ENCODE measurements at places on chromosomes 3 and 15.

GRCh38 chr3:47578119-47578632, 489 bp downstream of the CSPG5 start:
- no peak for DNase-seq

DNA sequence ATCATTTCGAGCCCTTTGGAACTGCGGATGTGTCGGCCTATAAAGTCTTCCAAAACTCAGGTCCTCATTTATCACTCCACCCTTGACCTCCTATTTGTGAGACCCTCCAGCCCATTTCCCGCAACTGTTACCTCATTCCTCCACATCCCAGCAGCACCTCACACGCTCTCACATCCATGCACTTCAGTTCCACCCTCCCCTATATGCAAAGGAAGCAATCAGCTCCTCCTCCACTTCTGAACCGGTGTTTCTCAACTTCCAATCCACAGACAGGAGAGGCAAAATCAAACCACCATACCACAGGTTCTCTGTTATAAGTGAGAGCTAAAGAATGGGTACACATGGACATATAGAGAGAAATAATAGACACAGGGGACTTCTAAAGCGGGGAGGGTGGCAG, 36.7 kb upstream of the MECOM start:
- DNase-seq, result no peak

- DNase-seq, result no peak
These were observed 12.6 kb upstream of the RPS17 start for GRCh38 chr15:82552861-82553260.

DNA sequence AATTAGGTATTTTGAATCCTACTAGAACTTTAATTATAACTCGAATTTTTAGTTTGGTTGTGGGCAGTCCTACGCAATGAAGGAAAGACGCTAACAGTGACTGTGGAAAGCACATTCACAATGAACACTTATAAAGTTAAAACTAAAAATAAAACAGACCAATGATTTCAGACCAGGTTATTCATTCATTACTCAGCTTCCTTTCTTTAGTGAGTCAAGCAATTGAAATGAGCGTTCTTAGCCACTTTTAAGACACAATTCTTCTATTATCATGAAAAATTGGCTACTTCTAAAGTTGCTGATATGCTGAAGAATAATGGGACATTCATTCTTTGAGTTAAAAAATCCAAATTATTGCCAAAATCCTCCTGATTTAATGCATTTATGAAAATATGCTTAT, 66.0 kb upstream of the CMSS1 start:
- DNase-seq, result peak; percentile 86

DNA sequence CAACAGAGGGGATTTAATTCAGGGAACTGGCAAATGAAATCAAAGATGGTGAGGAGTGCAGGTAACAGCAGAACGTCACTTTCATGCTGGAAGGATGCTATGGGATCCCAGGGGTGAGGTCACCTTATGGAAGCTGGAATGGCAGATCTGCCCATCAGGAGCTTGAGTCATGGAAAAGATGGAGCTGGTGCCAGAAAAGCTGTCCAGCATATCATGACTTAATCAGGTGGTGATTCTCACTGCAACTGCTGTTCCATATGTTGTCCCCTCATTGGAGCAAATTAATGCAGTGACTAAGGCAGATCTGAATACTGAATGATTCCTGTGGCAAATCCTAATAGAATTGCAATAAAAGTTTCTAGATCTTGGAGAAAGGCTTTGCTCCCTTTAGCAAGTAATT, 38.4 kb downstream of the HHLA2 start:
- DNase-seq, result peak; percentile 17

DNA sequence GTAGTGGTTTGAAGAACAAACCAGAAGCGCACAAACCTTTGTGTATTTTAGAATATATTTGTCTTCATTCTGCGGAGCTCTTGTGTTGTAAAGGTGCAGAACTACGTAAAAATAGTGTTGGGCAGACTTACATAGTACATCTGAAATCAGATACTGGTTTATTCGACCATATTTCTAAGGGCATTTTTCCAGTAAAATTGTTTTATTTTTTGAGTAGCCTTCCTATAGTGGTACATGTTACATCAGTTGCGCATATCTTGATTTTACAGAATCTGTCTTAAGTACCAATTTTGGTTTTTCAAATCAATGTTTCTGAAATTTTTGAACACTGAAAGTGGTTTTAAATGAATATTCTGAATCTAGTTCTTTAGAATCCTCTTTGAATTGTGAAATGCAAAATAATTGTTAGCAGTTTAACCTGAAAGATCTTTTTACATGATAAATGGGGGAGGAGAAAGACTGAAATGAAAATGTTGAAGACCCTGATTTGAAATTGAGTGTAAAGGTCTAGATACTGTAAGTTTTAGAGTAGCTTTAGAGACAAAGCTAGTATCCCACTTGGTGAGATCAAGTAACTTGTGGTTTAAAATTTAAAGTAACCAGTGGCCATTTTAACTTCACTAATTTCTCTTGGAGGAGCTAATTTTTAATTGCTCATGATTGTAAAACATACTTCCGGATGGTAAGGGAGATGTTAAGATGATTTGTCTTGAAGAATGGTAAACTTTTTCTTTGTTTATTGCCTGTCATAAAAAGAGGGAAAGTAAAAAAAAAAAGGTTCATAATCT, 15.5 kb upstream of the CHD2 start:
- DNase-seq, result peak; percentile 30

- DNase-seq, result no peak
These were observed 28.8 kb downstream of the SAMMSON start for GRCh38 chr3:70028361-70028760.

GRCh38 chr15:94638183-94638582, 406.8 kb downstream of the MCTP2 start:
- no peak for DNase-seq

- DNase-seq, result no peak
These were observed 509.3 kb upstream of the CFAP20DC start for GRCh38 chr3:59558906-59559720.

DNA sequence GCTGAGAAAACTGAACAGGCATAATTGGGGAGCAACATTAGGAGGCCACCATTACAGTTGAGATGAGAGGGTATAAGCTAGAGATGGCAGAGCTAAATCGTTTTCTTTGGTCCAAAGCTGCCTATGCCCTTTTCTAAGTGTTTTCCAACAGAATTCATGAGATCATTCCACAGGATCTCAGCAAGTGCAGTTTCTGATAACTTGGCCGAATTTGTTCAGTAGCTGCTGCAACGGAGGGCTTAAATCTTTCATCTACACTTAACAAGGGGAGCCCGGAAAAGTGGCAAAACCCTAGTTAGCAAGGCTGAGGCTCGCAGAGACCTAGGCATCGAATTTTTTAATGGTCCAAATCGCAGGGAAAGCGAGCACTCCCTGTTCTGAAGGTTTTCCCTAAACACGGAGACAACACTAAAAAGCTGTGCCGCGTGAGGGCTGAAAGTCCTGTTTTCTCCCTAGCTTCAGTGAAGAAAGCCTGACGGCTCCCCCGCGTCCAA, 531 bp upstream of the BLOC1S6 start:
- DNase-seq, result peak; percentile 6

DNA sequence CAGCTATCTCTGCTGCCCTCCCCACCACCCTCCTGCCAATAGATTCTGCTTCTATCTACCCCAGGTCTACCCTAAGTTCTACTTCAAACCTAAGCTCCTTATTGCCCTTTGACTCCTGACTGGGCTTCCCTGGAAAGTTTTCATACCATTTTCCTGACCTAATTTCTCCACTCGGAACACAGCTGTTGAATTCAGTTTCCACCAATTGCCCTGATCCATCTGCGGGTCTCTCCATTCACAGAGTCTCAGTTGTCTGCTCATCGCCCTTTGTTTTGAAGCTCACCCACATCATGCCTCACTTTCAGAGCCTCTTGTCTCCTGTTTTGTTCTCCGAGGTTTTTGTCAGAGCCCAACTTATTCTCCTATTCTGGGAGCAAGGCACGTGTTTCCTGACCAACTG, 56.8 kb upstream of the ABI3BP start:
- no peak for DNase-seq

DNA sequence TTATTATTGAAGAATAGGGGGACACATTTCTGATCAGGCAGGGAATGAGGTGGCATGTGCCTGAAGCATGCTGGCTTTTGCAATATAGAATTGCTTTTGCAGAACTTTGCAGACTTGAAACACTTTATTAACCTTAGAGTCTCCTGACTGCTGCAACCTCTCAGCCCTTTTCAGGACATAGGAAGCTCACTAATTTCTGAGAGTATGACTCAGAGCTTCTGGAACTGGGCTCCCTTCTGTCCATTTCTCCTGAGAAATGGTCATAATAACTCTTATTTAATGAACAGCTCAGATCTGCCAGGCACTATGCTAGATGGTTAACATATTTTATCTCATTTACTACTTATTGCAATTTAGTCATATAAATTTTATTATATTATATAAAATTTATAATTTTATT, 38.6 kb upstream of the DGKG start:
- peak; percentile 67 for DNase-seq

DNA sequence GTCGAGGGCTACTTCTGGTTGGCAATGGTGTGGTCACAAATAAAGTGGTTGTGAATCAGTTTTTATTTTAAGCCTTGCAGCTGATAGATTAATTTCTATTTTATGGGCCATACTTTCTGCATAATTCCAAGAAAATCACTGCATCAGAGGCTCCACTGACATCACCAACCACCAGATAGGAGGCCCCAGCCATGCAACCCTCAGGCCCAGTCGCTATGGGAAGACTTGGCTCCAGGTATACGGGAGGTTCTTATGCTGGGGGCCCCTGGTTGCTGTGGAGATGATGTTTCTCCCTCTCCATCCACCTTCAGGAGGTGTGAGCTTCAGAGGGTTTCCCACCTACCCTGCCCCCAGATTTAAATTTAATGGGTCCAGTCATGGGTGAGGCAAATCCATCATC, 57.4 kb downstream of the ISG20 start:
- no peak for DNase-seq

- no peak for DNase-seq
These were observed 530.2 kb downstream of the MCTP2 start for GRCh38 chr15:94761574-94761973.

- DNase-seq, result peak; percentile 65
These were observed 1.5 kb upstream of the MAPKBP1 start for GRCh38 chr15:41772720-41773331.

GRCh38 chr3:45198264-45199260, 27.5 kb downstream of the TMEM158 start:
- DNase-seq, result peak; percentile 78

Data from A172 (cell line).